ENCODE measurements at places on chromosomes 12 and 14.

DNA sequence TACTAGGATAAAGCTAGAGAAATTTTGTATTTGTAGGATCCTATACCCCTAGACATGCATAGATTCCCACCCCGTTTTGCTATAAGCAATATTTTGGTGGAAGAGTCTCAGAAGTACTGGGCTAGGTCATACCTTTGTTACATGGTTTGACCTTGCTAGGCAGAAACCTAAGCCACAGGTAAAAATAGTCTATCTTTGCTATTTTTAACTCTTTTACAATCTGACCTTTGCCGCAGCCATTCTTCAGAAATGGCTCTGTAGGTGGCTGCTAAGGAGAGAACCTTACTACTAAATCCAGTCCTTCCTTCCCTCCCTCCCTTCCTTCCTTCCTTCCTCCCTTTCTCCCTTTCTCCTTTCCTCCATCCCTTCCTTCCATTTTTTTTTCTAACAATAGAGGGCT is 242.9 kb upstream of the SEL1L start:
- no peak for DNase-seq

GRCh38 chr12:88247241-88247643 is 105.1 kb downstream of the TMTC3 start:
- DNase-seq, result no peak

GRCh38 chr12:93093243-93093642 is 164.1 kb upstream of the EEA1 start:
- no peak for DNase-seq

DNA sequence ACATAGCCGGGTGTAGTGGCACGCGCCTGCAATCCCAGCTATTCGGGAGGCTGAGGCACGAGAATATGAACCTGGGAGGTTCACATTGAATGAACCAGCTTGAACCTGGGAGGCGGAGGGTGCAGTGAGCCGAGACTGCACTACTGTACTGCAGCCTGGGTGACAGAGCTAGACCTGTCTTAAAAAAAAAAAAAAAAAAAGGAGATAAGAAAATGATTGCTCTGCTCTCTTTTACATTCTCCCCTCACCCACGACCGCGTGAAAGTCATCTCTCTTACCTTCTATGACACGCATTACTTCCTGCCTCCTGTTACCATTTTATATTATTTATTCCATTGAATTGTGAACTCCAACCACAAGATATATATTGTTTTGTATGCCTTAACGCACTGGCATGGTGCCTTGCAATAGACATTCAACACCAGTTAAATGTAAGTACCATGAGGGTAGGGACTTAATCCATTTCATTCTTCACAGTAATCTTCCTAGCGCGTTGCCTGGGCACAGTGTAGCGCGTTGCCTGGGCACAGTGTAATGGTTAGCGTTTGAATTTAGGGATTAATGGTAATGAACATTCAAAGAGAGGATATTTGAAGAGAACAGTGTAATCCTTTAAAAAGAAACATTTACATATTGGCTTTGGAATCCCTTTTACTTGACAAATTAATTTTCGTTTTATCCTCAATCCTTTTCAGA is 2.7 kb downstream of the RAP1B start:
- no peak for DNase-seq

- DNase-seq, result no peak
These were observed 77.0 kb upstream of the PSMC1 start for GRCh38 chr14:90179357-90179756.

DNA sequence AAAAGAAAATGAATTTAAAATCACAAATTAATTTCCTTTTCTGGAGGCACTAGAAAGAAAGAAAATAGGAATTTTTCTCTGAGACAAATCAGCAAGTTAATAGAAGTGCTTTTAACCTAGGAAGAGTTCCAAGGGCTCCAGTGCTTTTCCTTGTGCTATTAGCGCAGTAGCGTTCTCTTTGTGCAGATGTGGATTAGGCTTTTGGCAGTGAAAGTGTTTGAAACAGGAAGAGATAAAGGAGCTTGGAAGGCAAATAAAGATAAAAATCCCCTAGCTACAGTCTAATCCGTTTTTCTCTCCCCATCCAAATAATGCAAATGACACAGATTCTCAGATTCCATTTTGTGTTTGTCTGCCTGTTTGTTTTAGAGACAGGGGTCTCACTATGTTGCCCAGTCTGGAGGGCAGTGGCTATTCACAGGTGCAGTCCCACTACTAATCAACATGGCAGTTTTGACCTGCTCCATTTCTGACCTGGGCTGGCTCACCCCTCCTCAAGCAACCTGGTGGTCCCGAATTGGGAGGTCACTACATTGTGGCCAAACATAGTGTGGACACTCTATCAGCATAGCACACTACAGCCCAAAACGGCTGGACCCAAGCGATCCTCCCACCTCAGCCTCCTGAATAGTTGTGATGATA is 166.1 kb downstream of the PAWR start:
- no peak for DNase-seq

- no peak for DNase-seq
These were observed 36.3 kb upstream of the BAZ1A start for GRCh38 chr14:34911209-34912150.

DNA sequence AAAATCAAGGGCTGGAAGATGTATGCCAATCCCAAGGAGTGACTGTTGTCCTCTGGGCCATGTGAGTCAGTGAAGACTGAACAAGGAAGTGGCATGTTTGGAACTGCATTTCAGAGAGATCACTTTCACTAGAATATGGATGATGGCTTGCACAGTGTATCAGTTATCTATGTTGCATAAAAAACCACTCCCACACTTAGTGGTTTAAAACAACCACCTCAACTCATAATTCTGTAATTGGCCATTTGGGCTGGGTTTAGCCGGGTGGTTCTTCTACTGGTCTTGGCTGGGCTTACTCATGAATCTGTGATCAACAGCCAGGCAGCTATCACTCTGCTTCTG is 15.4 kb downstream of the BDKRB1 start:
- no peak for DNase-seq

DNA sequence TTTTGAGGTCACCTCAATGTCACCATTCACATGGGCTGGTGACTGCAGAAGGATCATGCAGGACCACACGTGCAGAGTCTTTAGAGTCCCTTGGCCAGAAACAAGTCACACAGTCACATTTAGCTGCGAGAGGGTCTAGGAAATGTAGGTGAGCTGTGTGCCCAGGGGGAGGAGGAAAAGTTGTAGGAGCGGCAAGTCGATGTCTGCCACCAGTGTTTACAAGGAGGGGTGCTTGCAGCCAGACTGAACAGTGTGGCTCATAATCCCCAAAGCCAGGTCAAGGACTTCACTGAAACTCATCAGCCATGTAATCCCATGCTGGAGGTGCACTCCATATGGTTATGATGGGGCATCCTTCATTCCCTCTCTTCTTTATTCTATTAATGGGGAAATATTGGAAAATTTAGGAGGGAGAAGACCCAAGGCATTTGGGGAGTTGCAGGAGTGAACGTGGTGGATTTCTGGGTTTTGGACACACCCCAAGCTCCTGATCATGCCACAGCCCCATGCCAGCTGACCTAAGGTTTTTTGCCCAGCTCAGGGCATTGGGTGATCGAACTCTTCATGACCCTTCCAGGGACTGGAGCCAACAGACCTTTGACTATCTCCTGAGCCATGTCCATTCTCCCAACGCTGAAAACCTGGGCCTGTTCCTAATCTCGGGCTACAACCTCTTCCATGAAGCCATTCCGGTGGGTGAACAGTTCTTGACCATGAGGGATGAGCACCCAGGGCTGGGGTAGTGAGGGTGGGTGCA is 7.2 kb downstream of the DAO start:
- no peak for DNase-seq

All from amniotic stem cell (primary cell).